ENCODE measurements at places on chromosomes 2 and 18.

DNA sequence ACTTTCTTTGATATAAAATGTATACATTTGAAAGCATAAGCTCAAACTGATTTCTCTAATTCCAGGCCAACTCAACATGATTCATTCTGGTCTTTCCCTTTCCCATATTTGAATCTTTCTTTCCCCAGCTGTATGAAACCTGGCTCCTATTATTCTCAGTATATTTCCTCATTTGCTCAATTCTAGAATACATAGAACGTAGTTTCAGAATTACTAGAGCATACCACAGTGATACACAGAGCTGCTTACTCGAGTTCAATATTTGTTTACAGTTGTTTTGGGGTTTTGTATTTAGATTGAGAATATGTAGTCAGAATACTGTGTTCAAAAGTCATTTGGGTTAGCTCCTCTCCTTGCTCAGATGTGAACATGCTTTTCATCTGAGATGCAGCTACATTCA is 43.0 kb downstream of the TNFRSF11A start:
- no peak for DNase-seq

GRCh38 chr2:241159116-241159515 is 8.8 kb downstream of the PPP1R7 start:
- no peak for DNase-seq

DNA sequence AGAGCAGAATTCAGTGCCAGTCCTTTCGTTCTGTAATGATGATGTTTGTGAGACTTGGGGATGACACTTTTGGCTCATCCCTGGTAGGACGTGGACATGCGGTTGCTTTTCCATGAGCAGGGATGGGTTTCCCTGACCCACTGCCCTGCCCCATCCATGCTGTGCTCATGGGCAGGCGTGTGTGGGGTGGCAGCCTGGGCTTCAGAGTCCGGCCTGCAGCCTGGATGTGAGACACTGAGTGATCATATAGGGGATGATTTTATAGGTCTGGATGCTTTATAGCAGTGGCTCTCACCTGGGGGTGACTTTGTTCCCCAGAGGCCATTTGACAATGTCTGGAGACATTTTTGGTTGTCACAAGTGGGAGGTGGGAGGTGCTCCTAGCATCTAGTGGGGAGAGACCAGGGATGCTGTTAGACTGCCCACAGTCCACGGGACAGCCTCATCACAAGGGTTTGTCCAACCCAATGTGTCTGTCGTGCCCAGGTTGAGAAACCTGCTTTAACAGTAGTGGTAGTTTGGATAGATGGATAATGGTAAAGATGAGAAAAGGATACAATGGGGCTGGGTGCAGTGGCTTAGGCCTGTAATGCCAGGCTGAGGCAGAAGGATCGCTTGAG is 38.9 kb downstream of the LDLRAD4 start:
- no peak for DNase-seq

GRCh38 chr2:219398721-219399363 is 11.1 kb upstream of the DNPEP start:
- no peak for DNase-seq

- no peak for DNase-seq
Observed at GRCh38 chr2:216810399-216811160, 49.3 kb downstream of the TNP1 start.

DNA sequence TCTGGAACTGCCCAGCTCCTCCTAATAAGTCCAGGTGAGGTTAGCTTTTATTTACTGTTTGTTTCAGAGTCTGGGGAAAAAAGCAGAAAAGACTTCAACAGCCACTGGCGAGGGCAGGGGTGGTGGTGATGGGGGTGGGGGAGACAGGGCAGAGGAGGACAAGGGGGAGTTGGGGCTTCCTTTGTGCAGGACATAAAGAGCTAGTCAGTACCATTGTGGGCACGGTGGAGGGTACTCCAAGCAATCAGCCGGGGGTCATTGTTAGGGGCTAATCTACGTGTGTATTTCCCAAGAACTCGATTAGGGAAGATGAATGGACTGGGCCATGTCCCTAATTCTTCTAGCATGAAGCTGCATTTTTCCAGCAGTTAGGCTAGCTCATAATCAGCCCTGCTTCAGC is 2.8 kb upstream of the RAX start:
- no peak for DNase-seq

- no peak for DNase-seq
Observed at GRCh38 chr2:173898178-173898668, 67.0 kb downstream of the SP3 start.

GRCh38 chr2:72263776-72264060 is 116.1 kb upstream of the CYP26B1 start:
- DNase-seq: no peak

GRCh38 chr2:228374741-228375140 is 193.3 kb upstream of the SPHKAP start:
- no peak for DNase-seq

GRCh38 chr2:40783704-40784103 is 331.8 kb upstream of the SLC8A1 start:
- DNase-seq: no peak

DNA sequence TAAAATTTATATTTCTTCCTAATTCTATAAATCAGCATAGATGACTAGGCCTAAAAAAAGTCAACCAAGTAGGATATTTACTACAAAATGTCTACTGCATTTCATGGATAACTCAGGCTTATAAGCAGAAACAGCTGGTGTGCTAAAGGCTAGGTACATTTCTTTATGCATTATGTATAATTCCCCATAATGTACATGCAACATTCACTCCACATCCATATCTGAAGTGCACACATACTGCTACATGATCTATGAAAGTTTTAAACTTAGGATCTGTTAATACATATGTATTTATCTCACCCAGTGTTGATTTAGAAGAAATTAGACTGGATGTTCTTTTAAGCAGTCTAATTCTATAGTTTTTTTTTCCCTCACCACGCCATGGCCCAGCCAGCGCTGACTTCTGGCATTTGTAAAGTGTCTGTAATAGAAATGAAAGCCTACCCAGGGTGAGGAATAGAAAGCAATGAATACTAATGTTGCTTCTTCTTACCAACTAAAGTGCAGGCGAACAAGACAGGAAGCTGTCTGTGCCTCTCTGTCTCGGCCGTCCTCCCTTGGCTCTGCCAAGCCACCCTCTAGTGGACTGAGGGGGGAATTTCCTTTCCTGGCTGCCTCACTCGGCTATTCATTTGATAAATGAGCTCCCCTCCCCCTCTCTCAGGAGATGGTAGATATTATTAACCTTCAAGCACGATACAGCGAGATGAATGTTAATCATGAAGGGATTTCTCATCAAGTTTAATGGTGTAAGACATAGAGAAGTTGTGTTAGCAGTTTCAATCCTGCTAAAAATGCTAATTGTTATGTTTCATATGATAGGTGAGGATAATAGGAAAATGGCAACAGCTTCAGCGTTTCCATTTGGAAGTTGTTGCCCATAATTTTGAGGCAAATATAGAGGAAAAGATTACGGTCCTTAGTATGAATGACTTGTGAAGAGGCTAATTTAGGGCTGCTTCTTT is 384.5 kb downstream of the MTX2 start:
- DNase-seq: no peak

GRCh38 chr18:59744271-59744721 is 47.1 kb upstream of the CCBE1 start:
- DNase-seq: no peak

- DNase-seq: peak; percentile 74
Observed at GRCh38 chr2:68715353-68716041, 19.1 kb upstream of the ARHGAP25 start.

DNA sequence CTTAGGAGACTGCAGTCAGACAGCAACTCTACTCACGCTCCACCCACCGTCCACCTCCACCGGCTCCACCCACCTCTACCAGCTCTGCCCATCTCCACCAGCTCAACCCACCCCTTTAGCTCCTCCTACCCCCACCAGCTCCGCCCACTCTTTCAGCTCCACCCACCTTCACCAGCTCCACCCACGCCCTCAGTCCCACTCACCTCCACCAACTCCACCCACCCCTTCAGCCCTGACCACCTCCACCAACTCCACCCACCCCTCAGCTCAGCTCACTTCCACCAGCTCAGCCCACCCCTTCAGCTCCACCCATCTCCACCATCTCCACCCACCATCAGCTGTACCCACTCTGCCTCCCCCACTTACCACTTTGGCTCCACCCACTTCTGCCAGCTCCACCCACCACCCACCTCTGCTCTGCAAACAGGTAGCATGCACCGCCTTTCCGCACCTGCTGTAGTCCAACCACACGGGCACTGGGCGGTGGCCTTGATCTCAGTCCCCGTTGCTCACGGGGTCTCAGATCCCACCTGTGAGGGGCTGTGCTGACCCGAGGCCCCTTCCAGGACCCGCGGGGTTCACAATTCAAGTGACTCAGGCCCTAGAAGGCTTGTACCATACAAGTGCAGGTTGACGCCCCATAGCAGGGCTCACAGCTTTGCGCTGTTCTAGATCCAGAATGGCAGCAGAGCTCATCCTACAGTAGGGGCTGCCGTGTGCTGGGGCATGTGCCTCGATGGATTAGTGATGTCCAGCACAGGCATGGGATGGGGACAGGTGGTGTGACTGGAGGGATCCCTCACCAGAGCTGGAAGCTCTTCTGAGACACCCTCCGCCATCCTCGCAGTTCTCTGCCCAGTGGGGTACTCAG is 77.2 kb upstream of the OTOS start:
- no peak for DNase-seq

GRCh38 chr2:152647552-152647951 is 69.7 kb downstream of the PRPF40A start:
- DNase-seq: no peak
